Activated CD8-positive, alpha-beta memory T cell treated with anti-CD3 and anti-CD28 coated beads for 36 hours (primary cell): ENCODE measurements at places on chromosomes 2 and 18. TPM values are rescaled to one million over a fixed set of nuclear protein-coding genes. Genes with fewer than 3 reads are reported as not detected.

ABCG8 gene
- total RNA-seq, result not detected

HOXD1 gene
- total RNA-seq, result not detected

DLX2 gene
- not detected for total RNA-seq

FABP1 gene
- total RNA-seq, result not detected

STARD6 gene
- total RNA-seq, result 0.23 TPM

CGREF1 gene
- total RNA-seq, result 4.7 TPM

ZRANB3 gene
- total RNA-seq, result 10.7 TPM

DSG1 gene
- total RNA-seq, result not detected

CFAP210 gene
- 0.63 TPM for total RNA-seq

PAX8 gene
- 2.1 TPM for total RNA-seq

CHST10 gene
- 15.8 TPM for total RNA-seq

ANKRD30B gene
- total RNA-seq, result not detected

SULT1C3 gene
- not detected for total RNA-seq

POTEI gene
- total RNA-seq, result not detected

CAPN10 gene
- 39.8 TPM for total RNA-seq

PRKAG3 gene
- total RNA-seq, result not detected

IL37 gene
- total RNA-seq, result not detected

MCEE gene
- total RNA-seq, result 13.7 TPM

RTP5 gene
- 0.11 TPM for total RNA-seq

ANKRD30BL gene
- total RNA-seq, result not detected

FOXI3 gene
- total RNA-seq, result not detected

TMEM37 gene
- not detected for total RNA-seq

MLPH gene
- total RNA-seq, result not detected

CTIF gene
- 6.9 TPM for total RNA-seq

RSAD2 gene
- 0.42 TPM for total RNA-seq

POTEJ gene
- total RNA-seq, result not detected

DOCK10 gene
- total RNA-seq, result 144 TPM

DLGAP1 gene
- total RNA-seq, result not detected

TET3 gene
- 14.9 TPM for total RNA-seq

CPO gene
- total RNA-seq, result not detected

UCN gene
- 1.1 TPM for total RNA-seq

GPR35 gene
- 13.3 TPM for total RNA-seq

FBLN7 gene
- total RNA-seq, result 3.1 TPM

NRBP1 gene
- 65.0 TPM for total RNA-seq

B3GNT7 gene
- 0.25 TPM for total RNA-seq

PASK gene
- 73.8 TPM for total RNA-seq

RNF152 gene
- total RNA-seq, result 0.17 TPM

SIX3 gene
- total RNA-seq, result not detected

ACMSD gene
- not detected for total RNA-seq

NT5C1B gene
- not detected for total RNA-seq
